ENCODE measurements at places on chromosomes 13 and 19.
A peak's percentile ranks its signal among the peaks of the same experiment; 100 is the strongest.

- no peak for DNase-seq
These were observed 20.0 kb downstream of the UPF1 start for GRCh38 chr19:18851673-18852325.

DNA sequence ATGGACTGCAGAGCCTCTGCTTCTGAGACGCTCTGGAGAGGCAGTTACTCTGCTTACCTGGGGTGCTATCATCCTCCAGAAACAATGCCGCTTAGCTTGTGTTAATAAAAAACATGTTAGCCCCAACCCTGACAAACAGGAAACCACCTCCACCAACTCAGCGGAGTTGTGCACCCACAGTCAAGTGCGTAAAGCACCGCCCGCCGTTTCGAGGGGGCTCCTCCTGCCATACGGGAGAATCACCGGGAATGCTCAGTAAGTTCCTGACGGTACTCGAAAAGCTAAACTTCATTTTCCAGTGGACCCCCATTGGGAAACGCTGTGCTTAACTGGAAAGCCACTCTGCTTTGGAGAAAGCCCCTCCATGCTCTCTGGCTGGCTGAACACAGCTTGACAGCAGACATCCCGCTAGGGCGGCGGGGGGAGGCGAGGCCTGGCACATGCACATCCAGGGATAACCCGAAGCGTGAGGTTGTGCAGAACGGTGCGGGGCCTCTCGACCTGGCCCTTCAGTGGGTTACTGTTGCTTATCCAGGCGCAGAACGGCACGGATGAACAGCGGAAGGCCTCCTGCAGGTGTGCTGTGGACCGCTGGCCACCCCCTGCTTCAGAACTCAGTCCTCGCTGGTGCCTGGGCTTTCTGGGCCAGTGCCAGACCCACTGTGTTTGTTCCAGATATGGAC, 17.1 kb downstream of the GAS6 start:
- no peak for DNase-seq

DNA sequence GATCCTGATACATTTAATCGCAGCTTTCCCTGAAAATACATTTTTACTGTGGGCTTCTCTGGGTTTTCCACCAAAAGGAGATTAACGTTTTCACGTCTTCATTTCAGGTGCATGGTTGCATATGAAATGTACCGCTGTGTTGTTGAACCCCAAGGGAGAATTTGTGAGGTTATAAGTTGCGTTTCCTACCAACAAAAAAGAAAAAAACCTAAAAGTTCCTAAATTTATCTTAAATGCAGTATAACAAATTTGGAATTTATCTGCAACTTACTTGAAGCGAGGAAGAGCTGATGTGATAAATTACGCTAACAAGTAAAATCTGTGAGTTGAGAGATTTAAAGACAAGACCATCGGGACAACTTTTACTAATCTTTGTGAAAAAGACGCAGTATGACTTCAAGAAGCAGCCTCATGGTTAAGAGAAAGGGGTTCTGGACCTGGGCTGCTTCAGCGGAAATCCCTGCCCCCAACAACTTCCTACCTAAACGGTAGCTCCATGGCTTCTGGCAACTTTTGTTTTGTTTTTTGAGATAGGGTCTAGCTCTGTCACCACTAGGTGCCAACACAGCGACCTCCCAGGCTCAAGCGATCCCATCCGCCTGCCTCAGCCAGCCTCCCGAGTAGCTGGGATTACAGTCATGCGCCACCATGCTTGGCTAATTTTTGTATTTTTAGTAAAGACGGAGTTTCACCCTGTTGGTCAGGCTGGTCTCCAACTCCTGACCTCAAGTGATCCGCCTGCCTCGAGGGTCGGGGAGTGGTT, 958 bp upstream of the OBI1 start:
- no peak for DNase-seq

DNA sequence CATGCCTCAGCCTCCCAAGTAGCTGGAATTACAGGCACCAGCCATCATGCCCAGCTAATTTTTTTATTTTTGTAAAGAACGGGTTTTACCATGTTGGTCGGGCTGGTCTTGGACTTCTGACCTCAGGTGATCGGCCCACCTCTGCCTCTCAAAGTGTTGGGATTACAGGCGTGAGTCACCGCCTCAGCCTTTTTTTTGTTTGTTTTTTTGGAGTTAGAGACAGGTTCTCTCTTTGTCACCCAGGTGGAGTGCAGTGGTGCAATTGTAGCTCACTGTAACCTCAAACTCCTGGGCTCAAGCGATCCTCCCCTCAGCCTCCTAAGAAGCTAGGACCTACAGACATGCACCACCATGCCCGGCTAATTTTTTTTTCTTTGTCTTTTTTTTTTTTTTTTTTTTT, 15.6 kb upstream of the NOTCH3 start:
- no peak for DNase-seq

GRCh38 chr13:93244918-93245280, 18.3 kb downstream of the GPC6 start:
- no peak for DNase-seq

DNA sequence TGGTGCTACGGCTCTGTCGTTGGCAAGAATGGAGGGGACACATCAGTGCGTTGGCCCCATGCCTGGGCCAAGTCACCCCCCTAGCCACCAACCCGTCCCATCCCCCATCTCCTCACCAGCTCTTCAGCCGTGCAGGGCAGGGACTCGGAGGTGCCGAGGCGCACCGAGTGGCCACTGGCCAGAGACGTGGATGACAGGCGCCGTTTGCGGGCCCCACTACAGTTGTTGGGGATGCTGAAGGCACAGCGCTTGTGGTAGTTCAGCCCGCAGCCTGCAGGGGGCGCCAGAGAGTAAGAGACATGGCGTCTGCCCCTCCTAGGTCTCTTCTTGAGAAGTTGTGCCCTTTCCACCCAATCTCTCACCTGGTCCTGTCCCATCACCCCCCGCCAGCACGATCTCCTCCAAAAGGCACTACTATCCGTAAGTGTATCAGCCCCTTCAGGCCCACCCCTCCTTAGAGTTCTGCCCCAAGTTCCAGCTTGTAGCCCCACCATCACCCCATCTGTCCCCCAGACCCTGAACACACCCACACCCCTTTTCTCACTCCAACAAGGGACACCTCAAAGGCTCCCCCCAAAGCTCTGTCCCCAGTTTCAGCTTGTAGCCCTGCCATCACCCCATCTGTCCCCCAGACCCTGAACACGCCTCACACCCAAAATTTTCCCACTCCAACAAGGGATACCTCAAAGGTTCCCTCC, 12.4 kb downstream of the PRKD2 start:
- DNase-seq = no peak

DNA sequence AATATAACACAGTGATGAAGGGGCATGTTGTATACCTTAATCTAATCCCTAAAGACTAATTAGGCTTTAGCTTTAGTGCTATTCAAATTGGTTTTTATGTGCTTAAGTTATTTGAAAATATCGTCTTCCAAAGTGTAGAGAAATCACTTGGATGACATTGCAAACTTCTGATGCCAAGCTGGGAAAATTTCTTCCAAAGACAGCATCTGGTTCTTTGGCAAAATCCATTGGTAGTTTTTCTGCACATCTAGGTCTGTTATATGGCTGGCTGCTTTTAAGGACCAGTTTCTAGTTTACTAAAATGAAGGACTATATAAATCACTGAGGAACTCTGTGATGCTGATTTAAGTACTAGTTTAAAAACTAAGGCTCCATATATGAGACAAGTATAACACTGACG, 2362.3 kb downstream of the PCDH9 start:
- no peak for DNase-seq

DNA sequence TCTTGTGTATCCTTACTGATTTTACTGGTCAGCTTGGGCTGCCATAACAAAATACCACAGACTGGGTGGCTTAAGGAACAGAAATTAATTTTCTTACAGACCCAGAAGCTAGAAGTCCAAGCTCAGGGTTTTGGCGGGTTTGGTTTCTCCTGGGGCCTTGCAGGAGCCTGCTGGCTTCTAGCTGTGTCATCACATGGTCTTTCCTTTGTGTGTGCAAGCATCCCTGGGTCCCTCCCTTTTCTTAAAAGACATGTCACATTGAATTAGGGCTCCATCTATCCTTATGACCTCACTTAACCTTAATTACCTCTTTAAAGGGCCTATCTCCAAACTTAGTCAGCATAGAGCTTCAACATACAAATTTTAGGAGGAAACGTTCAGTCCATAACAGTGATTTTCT, 23.4 kb downstream of the UBAC2 start:
- no peak for DNase-seq

- peak; percentile 53 for DNase-seq
These were observed 16.8 kb downstream of the SPC24 start for GRCh38 chr19:11138601-11139300.

DNA sequence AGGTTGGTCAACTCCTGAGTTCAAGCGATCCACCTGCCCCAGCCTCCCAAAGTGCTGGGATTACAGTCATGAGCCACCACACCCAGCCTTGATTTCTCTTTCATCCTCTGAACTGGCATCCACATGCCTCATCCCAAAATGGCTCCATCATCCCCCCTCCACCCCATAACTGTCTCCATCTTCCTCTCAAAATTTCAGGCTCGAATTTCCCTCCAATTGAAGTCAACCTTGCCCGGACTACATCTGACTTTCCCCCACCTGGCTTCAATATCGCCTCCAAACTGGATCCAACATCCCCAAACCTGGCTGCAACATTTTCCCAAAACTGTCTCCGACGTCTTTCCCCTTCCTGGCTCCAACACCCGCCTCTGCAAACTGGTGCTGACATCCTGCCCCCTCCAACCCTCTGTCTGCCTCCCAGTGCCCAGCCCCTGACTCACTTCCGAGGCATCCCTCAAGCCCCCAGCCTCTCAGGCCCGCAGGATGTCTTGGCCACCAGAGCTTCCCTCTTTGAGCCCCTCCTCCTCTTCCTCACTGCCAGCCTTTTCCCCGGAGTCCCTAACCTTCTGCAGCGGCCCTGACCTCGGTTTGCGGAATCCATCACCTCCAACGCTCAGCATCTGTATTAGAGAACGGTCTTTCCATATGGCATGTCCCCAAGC, 943 bp downstream of the EXOC3L2 start:
- no peak for DNase-seq

DNA sequence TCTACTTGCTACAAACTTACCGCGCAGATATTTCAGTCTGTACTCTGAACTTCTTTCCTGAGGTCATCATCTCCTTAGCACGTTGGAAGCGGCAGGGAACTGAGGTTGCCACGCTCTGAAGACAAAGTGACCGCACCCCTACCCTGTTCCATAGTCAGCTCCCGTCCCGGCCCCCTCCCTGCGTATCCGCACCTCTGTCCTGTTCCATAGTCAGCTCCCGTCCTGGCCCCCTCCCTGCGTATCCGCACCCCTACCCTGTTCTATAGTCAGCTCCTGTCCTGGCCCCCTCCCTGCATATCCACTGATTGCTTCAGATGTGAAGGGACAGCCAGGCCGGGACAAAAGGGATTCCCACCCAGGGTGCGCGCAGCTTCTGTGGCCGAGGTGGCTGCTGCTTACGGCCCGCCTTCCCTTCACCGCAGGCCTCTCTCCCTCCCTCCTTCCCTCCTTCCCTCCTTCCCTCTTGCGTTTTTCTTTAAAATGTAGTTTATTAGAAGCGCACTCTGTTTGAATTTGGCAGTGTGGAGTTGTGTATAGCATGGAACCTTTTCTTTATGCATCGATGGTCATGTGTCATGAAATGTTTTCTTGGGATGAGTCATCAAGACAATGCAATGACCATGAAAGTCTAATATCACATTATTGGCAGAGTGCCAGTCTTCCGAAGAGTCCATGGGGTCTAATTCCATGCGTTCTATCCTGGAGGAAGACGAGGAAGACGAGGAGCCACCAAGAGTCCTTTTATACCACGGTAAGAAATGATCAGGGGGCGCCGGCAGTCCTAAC, 21.9 kb upstream of the NDUFS7 start:
- peak; percentile 42 for DNase-seq

DNA sequence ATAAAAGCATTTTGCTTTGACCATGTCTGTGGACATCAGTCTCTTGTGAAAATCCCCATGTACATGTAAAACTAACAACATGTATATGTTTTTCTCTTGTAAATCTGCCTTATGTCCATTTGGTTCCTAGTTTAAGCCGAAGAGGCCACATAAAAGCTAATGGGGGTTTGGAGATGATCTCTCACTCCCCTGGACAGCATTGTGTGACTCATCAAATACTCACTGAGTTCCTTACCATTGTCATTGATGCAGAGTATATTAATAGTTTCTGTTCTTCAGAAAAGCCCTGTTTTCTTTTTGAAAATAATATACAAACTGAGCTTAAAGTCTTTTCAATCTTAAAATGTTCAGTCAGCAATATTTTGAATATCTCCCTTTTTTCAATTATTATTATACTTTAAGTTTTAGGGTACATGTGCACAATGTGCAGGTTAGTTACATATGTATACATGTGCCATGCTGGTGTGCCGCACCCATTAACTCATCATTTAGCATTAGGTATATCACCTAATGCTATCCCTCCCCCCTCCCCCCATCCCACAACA, 536.7 kb upstream of the HTR2A start:
- no peak for DNase-seq

DNA sequence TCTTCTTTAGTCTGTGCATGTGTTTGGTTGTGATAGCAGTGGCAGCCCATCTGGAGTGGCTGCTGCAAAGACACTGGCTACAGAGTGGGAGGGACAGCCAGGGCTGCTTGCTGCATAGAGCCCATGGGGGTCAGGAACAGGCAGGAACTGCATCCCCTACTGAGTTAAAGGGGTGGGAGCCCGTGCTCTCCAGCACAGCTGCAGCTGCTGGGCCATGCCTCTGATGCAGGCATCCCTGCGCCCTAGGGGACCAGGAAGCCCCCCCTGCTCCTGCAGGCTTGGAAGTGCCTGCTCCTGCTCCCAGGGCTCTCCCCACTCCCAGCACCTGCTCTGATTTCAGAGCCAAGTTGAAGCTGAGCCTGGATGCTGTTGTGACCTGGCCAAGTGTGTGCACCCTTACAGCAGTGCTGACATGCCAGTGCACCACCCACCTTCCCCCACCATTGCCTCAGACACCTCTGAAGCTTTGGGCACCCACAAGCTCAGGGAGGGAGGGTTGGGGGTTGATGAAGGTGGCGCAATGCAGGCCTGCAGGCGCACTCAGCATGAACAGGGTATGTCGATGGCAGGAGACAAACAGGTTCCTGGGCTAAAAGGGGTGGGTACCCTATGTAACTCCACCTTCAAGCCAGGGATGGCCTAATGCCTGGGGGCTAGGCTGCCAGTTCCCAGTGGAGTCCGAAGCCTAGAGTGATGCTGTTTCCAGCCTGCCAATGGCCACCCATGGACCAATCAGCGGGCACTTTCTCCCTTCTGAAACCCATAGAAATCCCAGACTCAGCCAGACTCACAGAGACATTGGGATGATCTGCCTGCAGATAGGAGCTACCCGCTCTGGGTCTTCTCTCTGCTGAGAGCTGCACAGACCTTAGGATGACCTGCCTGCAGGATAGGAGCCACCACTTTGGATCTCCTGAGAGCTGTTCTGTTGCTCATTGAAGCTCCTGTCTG, 919.9 kb upstream of the MIR17HG start:
- DNase-seq = no peak

DNA sequence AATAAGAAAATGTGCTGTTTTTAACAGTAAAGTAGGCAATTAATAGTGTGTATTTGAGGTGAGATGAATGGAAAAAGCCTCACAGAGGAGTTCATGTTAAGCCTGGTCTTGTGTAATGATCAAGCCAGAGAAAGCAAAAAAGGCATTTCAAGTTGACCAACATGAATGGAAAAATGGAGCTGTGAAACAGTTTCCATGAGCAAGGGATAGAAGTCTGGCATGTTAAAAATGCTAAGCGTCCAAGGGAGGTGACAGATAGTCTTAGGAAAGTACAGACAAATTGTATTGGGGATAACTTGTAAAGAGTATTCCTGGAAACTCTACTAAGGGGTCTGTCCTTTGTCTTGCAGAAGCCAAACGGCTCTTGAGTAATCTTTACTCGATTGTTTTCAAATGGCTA, 506.8 kb upstream of the ATXN8OS start:
- no peak for DNase-seq

Measured in kidney epithelial cell (primary cell).